ENCODE measurements at places on chromosomes 7 and 10.

GRCh38 chr10:78215645-78216044, 182.0 kb downstream of the RPS24 start:
- no peak for DNase-seq

DNA sequence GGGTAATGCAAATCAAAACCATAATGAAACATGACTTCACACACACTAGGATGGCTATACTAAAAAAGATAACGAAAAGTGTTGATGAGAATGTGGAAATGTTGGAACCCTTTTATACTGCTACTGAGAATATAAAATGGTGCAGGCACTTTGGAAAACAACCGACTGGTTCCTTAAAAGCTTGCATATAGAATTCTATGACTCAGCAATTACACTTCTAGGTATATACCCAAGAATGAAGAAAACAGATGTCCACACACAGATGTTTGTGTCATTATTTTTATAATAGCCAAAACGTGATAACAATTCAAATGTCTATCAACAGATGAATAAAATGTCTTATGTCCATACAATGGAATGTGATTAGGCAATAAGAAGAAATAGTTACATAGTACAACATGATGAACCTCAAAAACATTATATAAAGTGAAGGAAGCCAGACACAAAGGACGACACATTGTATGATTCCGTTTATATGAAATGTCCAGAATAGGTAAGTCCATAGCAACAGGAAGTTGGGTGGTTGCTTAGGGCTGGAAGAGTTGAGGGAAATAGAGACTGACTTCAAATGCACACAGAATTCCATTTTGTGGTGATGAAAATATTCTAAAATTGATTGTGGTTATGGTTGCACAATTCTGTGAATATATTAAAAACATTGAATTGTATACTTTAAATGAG, 148.3 kb upstream of the PHYHIPL start:
- DNase-seq = no peak

- no peak for DNase-seq
Measured at GRCh38 chr10:91681361-91682276, 48.7 kb upstream of the PPP1R3C start.

GRCh38 chr10:70590655-70591416, 11.7 kb downstream of the PRF1 start:
- no peak for DNase-seq

GRCh38 chr10:34254596-34254995, 560.5 kb downstream of the PARD3 start:
- no peak for DNase-seq

DNA sequence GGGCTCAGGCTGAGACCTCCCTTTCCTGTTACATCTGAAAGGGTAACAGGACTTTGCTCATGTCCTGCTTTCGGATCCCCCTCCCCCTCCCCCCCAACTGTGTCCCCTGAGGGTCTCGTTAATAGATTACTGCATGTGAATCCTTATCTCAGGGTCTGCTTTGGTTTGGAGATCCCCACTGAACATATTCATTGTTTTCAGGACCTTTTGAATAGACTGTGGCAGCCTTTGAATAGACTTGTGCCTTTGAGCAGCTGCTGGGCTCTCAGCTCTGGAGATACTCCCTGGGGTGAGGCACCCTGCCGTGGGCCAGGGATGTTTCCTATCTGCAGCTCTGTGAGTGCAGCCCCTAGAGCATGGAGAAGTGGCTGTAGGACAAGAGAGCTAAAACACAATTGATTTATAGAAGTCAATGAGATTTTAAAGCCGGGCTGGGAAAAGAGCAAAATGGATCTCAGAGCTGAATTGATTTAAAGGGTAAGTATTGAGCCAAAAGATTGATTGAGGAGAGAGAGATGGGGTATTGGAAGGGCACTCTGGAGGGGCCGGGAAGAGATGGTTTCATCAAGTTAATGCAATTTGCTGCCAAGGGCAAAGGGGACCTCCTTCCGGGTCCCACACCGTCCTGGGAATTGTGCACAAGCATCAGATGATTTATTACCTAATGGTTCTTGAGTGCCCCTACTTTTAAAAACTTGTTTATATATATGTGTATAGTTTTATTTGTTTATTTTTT, 9.9 kb downstream of the ARHGAP22 start:
- no peak for DNase-seq

- no peak for DNase-seq
Measured at GRCh38 chr7:43630482-43630881, 47.6 kb downstream of the STK17A start.

DNA sequence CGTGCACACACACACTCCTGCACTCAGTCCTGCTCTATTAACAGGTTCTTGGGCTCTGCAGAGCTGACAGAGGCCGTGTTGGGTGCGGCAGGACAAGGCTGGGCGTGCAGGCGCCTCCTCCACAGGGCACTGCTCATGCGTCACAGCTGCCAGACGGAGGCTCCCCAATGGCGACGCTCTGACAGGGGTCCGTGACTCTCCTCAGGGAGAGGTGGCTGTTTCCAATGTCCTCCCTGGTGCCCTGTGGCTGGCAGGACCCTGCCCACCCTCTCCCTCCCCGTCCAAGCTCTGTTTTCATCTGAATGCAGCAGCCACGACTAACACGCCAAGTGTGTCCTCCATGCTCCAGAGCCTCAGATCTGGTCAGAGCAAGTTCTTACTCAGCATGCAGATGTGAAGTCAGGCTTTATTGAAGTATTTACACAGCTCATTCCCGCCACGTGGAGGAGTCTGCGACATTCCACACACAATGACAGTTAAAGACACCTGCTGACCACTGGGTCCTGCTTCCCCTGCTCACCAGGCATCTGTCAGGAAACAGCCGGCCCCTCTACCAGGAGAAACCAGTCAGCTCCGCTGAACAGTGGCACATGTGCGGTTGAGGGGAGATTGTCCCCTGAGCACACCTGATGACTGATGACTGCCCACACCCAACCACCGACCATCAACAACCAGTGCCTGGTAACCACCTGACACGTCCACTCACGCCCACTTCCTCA, 116.7 kb downstream of the VIPR2 start:
- no peak for DNase-seq

GRCh38 chr7:106464651-106465050, 179.9 kb upstream of the NAMPT start:
- DNase-seq = no peak

DNA sequence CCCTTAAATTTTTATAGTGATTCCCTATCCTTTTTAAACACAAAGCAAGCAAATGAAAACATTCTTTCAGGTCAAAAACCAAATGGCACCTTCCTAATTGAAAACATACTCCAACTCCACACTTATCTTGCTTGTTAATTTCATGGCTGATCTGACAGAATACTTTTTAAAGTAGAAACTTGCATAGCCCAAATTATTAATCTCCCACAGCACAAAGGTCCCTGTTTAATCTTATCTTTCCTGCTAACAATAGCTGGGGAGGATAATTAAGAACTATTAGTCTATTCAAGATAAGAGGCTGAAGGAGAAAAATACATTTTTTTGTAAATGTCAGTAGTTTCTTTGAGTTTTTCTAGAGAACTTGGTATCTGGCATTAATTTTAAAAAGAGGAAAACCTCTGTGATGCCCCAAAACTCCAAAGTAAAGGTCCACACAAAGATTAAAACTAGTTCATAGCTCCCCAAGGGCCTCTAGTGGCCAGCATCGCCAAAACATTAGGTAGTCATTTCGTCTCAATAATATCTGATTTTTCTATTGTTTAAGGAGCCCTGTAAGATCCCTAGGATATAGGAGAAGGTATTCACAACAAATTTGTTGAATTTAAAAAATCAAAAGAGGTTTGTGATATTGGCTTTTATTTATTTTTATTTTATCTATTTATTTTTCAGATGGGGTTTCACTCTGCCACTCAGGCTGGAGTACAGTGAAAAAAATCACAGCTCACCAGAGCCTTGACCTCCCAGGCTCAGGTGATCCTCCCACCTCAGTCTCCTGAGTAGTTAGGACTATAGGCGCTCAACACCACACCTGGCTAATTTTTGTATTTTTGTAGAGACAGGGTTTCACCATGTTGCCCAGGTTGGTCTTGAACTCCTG, 14.7 kb downstream of the CDNF start:
- no peak for DNase-seq

DNA sequence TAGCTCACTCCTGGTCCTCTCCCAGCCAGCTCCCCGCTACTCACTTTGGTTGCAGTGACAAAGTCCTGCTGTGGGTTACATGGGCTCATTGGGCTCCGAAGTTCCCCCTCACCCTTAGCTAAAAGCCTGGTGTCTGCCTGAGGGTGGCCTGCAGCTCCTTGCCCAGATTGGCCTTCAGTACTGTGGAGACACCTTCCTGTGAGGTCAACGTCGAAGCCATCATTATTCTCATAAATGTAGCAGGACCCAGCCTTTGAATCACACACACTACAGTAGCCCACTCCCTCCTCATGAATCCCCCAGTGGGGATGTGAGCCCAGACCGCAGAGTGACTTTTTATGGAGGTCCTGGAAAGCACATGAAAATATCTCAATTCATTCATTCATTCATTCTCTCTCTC, 10.5 kb downstream of the MBL2 start:
- DNase-seq = no peak

- no peak for DNase-seq
Measured at GRCh38 chr7:140304191-140304799, 94.0 kb downstream of the SLC37A3 start.

DNA sequence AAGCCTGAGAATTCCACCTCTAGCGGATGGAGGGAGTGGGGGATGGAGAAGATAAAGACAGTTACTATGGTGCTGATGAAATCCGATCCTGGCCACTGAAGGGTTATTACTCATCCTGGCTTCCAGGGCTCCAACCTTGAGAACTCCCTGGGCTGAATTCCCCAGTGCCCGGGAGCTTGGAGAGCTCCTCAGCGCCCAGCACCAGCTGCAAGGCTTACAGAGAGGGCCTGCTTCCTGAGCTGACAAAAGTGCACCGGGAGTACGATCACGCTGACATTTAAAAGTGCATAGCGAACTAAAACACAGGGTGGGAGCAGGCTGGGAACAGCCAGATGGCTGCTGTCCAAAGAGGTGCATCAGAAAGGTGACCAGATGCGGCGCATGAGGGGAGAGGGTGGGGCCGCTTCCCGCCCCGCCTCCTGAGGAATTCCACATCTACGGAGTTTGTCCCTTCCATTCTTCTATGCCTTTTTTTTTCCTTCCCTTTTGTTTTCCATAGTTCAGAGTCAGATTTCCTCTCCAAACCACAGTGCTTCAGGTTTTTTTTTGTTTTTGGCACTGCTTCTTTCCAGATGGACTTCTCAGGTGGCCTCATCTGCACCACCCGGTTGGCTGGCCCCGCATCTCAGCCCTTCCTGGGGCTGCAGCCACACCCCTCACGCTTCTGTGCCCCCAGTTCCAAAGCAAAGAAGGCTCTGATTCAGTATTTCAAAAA, 62.4 kb upstream of the MKRN1 start:
- DNase-seq = no peak

GRCh38 chr10:33804584-33804983, 470.1 kb upstream of the NRP1 start:
- DNase-seq = no peak

- no peak for DNase-seq
Measured at GRCh38 chr7:96344236-96344635, 22.3 kb upstream of the SLC25A13 start.

GRCh38 chr10:31635415-31636065, 293.1 kb downstream of the ARHGAP12 start:
- DNase-seq = no peak

- no peak for DNase-seq
Measured at GRCh38 chr7:26081638-26082037, 70.4 kb upstream of the NFE2L3 start.

DNA sequence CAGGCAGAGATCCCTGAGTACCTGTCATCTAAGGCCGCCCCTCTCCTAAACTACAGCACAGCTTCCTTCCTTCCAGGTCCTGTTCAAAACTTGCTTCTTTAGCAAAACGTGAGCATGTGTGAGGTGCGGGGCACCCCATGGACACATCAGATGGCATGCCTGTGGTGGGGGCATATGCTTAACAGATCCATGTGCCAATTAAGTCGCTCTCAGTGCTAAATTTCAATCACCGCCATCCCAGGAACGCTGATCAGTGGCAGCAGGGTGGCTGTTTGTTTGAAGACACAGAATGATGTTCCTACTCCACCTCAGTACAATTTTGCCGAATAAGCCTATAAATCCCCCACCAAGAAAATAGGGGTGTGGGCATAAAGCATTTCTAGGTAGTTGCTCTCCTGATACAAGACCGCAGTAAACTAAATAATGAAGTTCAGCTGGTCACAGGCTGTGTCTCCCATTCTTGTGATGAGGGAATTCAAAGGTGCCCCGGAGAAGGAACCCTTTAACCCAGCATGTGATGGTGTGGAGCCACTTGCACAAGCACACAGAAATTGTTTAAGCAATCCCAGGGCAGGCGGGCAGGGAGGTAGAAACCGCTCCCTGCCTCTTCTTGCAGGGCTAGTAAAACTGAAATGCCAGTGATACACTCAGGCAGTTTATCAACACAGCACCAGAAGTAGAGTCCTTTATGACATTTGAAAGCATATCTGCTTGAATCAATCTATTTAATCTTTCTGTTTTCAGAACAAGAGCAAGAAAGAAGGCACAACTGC, 205.7 kb downstream of the SORCS1 start:
- DNase-seq = no peak

GRCh38 chr10:116910910-116911309, 61.6 kb downstream of the ENO4 start:
- no peak for DNase-seq

GRCh38 chr10:92997620-92998019, 63.0 kb upstream of the CYP26C1 start:
- DNase-seq = no peak

DNA sequence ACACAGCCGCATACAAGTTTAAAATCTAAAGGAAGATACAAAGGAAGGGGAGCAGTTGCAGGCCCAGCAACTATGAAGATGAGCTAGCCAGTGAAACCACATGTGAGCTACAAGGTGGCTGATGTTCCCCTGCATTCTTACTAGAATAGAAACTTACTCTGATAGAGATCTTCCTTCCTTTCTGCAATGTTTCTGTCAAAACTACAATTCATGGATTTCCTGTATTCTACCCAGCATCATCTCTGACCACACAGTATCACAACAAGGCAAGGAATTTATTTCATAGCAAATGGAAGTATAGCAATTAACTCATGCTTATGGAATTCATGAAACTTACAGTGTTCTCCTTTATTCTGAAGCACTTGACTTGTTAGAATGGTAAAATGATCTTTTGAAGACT, 68.7 kb upstream of the AASS start:
- no peak for DNase-seq

GRCh38 chr10:114084215-114084614, 40.5 kb downstream of the ADRB1 start:
- no peak for DNase-seq
